ENCODE measurements at places on chromosomes 5 and 9.

GRCh38 chr5:99771296-99771695 lies 763.9 kb upstream of the FAM174A start:
- no peak for DNase-seq

DNA sequence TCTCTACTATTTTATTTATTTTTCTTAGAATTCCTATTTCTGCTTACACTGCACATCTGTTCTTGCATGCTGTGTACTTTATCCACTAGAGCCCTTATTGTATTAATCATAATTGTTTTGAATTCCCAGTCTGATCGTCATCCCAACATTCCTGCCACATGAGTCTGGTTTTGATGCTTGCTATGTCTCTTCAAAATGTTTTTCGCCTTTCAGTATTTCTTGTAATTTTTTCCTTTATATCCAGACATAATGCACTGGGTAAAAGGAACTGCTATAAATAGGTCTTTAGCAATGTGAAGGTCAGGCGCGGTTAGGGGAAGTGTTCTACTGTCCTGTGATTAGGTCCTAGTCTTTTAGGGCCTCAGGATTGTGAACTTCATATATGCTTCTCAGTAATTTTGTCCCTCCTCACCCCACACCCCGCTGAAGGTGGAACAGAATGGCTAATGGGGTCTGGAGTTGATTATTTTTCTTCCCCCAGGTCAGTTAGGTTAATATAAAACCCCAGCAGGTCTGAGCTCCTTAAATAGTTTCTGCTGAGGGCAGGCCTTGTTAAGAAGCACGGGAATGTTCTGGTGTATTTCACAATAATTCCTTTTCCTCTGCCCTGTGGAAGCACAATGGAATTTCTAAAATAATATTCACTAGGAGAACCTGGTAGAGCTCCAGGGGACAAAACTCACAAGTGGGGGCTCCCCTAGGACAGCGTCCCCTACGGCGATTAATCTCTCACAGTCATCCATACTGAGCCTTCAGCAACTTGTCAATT lies 146.6 kb upstream of the TUT7 start:
- DNase-seq = no peak

- no peak for DNase-seq
Observed at GRCh38 chr5:149598966-149599365, 17.7 kb downstream of the ARHGEF37 start.

DNA sequence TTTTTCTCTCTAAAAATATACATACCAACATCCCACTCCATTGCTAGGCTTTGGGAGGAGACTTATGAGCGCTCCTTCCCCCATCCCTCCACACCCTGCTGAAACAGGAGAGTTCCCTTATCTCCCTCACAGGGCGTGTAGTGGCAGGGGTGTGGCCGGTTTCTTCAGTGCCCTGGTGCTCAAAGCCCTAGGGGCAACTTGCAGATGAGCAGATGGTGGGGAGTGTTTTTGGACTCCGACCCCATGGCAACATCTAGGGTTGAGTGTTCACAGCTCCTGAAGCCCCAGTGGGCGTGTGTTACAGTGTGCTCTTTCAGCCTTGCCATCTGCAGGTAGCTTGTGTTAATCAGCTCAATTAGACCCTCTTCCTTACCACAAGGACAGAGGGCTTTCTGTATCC lies 409.5 kb downstream of the MAT2B start:
- no peak for DNase-seq

DNA sequence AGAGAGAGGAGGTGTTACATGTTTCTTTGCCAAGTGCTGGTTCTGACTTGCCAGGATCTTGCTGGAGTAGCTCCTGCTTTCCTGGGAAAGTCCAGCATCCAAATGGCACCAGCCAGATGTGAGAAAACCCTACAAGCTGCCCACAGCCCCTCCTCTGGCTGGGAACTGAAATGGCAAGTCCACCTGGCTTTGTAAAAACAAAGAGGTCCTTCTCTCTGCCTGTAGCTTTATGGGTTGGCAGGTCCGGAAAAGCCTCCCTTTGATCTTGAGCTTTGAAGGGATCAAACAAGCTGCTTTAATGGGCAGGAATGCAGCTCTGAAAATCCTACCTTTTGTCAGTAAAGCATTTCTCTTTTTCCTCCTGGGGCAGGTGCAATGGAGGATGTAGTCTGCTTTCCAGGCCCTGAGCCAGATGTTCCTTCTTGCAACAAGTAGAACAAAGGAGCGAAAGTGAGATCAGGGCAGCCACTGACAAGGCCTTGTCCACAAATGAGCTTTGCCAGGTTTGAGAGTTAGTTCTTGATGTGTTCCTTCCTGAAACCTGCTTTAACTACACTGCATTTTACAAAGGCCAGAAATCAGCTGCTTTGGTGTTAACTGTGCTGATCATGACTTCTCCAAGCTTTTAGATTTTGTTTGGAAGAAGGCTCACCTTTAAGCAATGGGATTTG lies 456.7 kb downstream of the ZNF608 start:
- no peak for DNase-seq

DNA sequence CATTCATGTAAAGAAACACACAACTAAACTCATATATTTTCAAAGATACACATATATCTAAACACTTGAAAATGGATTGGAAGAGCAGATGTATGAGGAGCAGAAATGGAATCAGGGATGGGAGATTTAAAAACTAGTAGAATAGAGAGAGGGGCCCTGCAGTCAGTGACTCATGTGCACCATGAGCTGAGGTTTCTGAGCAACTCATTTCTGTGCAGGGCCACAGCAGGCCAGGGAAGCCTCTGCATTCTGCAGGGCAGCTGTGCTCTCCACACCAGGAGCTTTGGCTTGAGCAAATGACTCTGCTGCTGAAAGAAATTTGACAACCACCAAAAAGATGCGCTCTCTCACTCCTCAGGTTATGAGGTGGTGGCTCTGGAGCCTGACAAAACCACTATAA lies 27.1 kb downstream of the LHX6 start:
- DNase-seq = no peak

- no peak for DNase-seq
Observed at GRCh38 chr5:101080462-101081240, 177.6 kb upstream of the ST8SIA4 start.

DNA sequence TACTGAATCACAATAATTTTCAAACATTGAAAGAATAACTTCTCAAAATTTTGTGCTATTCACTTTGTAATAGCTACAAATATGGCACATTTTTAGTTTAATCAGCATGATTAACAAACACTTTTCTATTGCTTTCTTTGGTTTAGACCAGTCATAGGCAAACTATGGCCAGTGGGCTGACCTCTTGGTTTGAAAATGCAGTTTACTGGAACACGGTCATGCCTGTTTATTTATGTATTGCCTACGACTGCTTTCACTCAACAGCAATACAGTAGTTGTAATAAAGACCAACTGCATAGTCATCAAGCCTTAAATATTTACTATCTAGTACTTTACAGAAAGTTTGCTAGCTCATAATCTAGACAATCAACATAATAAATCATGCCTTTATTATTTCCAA lies 810.8 kb downstream of the TLE1 start:
- no peak for DNase-seq

DNA sequence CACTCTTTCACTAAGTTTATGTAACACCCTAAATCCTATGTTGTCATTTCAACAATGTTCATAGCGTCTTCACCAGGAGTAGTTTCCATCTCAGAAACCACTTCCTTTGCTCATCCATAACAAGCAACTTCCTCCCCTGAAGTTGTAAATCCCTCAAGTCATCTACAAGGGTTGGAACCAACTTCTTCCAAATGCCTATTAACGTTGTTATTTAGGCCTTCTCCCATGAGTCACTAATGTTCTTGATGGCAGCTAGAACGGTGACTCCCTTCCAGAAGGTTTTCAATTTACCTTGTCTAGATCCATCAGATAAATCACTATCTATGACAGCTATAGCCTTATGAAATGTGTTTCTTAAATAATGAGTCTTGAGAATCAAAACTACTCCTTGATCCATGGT lies 73.3 kb upstream of the TARS1 start:
- no peak for DNase-seq

GRCh38 chr9:120876842-120877240 lies at the start of gene PHF19:
Gene PHF19, minus strand, starts transcription at chr9:120877188. Its CDS starts 2,447 bp downstream, at chr9:120874741.
- no peak for DNase-seq

DNA sequence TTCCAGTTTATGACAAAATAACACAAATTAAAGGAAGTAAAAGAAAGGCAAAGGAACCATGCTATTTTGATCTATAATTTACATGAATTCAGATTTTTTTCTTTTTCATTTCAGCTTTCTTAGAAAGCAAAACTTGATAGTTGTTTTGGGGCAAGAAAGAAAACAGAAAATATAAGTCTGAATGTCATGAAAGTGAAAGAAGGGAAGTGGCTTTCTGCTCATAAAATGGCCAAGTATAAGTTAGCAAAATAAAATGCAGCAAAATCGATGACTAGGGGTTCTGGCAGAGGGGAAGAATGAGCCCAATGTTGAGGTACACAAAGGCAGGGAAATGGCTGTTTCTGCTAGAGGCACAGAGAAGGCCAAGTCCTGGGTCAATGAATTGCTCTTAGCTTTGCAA lies 3.0 kb upstream of the IFNW1 start:
- no peak for DNase-seq

GRCh38 chr9:92276331-92277032 lies 17.0 kb downstream of the IARS1 start:
- no peak for DNase-seq

GRCh38 chr9:135746565-135746964 lies 44.6 kb downstream of the KCNT1 start:
- DNase-seq = no peak

DNA sequence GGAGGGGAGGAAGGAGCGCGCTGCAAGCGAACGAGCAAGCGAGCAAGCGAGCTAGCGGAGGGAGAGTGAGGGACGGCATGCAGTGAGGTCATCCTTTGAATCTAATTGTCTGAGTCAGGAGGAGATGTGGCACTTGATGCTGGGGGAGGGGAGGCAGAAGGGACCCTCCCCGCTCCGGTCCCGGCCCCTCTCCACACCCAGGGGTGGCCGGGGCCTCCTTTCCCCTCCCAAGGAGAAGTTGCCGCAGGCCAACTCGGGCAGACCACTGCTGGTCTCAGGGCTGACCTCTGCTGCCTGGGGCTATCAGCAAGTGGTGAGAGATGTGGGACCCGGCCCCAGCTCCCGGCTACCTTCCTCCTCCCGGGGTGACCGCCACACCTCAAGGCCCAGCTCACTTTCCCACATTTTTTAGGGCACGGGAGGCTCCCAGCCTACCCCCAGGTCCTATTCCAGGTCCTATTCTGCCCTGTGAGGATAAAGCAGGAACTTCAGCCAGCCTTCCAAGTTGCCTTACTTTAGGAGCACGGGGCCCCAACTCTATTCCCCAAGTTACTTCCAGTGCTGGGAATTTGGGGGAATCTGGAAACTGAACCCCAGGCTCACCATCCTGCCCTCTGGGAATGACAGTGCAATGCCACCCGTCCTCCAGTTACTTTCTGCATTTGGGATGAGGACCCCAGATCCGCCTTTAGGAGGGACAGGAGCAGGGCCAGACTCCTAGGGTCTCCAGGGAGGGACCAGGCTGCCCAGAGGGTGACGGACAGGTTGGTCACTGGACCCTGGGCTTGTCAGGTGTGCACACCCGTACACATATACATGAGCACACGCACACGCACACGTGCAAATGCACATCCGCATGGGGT lies 11.1 kb downstream of the CNTFR start:
- DNase-seq = no peak

GRCh38 chr5:115571441-115571878 lies 26.9 kb upstream of the FEM1C start:
- DNase-seq = no peak

DNA sequence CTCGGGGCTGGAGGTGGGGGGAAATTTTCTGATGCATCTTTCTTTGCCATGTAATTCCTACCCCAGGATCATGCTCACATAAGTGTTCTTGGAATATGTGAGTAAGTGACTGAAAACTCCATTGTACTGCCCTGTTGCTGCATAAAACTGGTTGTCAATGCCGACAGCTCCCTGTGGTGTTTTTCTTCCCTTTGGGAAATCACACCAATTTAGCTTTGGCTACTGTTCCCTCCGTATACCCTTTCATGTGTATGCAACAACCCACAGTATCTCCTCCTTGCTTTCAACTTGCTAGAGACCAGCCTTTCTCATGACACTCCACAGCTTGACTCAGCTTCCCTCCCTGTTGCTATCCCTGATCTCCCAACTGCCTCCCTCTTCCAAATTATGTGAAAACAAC lies 240.6 kb downstream of the TRIM32 start:
- DNase-seq = no peak

- DNase-seq = no peak
Observed at GRCh38 chr5:42898760-42899159, 87.1 kb upstream of the SELENOP start.

- DNase-seq = no peak
Observed at GRCh38 chr5:144422018-144422727, 251.5 kb downstream of the KCTD16 start.

GRCh38 chr5:10562201-10563109 lies 1.4 kb upstream of the ANKRD33B start:
- DNase-seq = no peak

GRCh38 chr9:115126404-115126803 lies 8.4 kb upstream of the TNC start:
- DNase-seq = no peak

DNA sequence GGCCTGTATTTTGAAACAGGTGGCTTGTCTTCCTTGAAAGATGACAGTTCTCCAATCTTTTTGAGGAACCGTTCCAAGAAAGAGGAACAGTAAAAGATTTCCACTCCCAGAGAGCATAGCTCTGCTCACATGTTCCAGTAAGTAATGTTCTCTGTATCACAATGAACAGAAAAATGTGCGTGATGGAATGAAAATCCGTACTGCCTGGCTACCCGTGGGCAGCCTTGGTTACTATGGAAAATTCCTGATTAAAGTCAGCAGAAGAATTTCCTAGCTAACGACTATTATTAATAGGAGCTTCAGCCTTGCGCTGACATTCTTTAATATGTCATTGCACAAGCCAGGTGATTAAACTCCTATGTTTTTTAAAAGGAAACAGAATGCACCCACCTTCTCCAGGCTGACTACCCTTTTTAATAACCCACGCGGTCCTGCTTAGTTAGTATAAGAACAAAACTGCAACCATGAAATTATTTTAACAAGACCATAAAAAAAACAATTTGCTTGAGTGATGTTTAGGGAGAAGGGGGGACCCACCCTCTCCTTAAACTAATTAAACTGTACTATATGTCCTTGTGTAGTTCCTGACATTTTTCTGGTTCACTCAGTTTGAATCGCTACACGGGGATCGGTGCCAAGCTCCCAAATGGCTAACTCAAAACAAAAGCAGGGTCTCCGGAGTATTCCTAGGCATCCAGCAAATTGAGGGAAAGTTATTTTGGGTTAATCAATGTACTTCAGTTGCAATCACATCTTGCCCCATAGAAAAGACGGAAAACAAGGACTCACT lies 54.8 kb upstream of the CPEB4 start:
- no peak for DNase-seq

GRCh38 chr5:11383506-11384095 lies 520.6 kb downstream of the CTNND2 start:
- no peak for DNase-seq

DNA sequence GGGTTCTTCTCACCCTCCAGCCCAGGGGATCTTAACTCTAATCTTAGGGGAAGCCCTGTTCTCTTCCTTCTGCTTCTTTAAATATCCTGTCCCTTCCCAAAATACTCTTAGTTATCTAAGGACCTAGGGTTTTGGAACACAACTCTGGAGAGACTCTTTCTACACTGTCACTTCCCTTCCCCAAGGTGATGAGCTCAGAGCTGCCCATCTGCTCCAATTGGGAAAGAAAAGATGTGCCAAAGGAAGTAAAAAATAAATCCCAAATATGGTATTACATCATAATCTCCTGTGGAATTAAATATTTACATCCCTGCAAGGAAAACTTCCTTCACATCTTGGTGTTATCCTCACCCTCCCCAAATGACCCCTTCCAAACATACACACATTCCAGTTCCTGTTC lies 291.2 kb downstream of the EPB41L4A start:
- no peak for DNase-seq

All from NCI-H2107 (cell line).